ENCODE measurements at places on chromosomes 6 and 20.

DNA sequence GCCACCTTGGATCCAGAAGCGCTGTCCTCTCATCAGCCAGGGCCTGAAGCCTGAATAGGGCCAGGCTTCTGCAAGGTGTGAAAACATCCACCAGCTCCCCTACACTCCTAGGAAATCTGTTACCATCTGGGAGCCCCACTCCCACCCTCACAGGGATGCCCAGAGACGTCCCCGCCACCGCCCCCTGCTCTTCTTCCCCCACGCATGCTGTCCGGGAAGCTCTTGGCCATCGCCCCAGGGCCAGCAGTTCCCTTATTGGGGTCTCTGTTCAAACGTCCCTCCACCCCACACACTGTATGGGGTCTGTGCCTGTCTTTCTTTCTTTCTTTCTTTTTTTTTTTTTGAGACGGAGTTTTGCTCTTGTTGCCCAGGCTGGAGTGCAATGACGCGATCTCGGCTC lies 3.8 kb downstream of the RGS19 start:
- no peak for DNase-seq

GRCh38 chr6:109662192-109662591 lies 28.8 kb downstream of the AK9 start:
- DNase-seq: no peak

GRCh38 chr6:5004373-5005037 lies 668 bp upstream of the RPP40 start:
- no peak for DNase-seq

- DNase-seq: no peak
Measured at GRCh38 chr20:15033269-15033668, 695.9 kb upstream of the FLRT3 start.

DNA sequence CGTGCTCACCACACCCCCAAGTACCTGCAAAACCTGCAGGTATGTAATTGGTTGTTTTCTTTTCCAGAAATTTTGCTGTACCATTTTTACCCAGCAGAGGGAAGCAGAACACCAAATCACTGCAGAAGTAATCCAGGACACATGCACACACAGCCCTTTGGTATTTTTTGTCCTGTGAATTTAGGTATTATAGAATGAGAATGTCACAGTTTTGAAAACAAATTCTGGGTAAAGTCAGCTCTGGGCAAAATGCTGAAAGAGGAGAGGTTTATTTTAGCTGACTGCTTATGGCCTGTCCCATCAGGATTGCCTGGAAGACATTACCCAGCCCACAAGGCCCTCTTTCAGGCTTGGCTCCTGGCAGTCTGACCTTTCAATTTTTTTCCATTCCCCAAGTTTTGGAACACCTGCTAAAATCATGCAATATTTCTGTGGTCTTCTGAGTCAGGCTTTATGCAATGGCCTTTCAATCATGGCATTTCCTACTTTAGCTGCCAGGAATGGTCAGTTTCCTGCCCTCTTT lies 3.5 kb upstream of the EFHC1 start:
- DNase-seq: peak; percentile 71

GRCh38 chr6:20744911-20745557 lies 210.8 kb downstream of the CDKAL1 start:
- DNase-seq: peak; percentile 60

- no peak for DNase-seq
Measured at GRCh38 chr20:19205981-19206396, 6.5 kb upstream of the SLC24A3 start.

DNA sequence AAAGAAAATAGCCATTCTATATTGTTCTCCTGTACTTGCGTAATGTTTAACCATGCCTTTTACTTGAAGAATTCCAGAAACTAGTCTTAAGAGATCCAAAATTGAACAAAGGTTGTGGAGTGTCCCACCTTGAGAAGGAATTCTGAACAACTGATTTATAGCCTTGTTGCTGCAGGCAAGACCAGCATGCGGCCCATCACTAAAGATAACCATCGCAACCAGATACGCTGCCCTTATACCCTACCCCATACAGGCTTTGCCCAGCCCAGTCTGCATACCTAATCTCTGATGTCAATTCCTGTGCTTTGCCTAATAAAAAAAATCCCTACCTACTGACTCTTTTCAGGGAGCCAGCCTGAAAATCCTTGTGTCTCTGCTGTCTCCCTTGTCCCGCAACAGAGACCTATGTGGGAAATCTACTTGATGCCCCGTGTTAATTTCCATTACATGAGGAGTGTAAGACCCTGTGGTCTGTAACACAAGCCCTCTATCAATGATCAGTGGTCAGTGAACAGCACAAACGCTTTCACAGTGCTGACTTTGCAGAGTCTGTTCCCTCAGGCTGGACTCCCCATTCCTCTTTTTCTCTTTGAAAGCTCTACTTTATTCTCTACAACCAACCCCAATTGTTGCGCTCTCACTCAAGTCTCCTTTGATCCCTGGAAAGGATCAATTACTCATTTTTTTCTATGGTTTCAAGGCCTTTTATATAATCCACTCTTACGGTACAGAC lies 125.7 kb upstream of the BTBD3 start:
- DNase-seq: no peak

DNA sequence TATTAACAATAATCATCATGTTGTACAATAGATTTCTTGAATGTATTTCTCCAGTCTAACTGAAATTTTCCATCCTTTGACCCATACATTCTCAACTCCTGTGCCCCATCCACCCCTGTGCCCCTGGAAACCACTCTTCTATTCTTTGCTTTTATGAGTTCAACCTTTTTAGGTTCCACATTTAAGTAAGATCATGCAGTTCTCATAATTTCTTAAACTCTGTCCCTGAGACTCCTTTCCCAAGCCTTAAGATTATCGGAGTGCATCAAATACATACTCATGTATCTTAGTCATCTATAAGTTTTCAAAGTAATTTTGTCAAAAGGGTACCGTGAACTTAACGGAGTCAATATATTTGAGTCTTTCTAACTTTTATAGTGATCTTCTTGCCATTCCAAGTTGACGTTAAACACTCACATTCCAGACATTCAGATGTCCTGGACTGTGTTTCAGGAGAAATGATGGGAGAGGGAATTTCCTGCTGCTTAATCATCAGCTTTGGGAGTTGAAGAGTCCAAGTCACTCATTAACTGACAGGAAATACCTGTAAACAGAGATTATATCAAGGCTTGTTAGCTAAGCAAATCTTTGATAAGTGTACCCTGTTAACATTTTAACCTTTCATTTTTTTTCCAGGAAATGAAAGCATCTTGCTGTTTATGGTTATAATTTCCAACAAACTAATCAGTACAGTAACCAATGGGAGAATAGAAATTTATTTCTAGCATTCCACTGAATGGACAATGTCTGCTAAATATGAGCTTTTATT lies 73.3 kb downstream of the ADGRG6 start:
- DNase-seq: no peak

DNA sequence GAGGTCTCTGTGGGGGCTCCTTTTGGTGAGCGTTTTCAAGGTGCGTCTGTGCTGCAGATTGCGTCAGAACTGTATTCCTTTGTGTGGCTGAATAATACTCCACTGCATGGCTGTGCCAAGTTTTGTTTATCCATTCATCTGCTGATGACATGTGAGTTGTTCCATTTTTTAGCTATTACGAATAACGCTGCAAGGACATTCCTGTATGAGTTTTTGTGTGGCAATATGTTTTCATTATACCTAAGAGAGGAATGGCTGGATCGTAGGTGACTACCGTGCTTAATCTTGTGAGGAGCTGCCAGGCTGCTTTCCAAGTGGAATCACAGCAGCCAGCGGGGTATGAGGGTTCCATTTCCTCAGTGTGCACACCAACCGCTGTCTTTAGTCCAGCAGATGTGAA lies 1.1 kb upstream of the DACT2 start:
- DNase-seq: no peak

DNA sequence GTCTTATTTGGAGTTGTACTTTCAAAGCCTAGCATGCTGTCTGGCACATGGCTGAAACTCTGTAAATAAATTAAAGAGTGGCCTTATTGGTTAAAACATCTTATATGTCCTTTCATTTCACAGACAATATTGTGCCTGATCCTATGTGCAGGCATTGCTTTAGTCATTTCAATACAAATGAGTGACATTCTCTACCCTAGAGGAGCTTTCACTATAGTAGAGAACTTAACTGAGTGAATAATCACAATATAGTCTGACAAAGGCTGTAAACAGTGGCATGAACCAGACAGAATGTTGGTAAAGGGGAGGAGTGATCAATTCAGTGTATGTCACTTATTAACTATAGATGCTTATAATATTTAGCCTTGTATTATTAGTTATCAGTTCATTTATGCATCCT lies 481.8 kb downstream of the TFAP2B start:
- DNase-seq: no peak

GRCh38 chr6:151753581-151753980 lies 53.9 kb upstream of the ESR1 start:
- DNase-seq: no peak

DNA sequence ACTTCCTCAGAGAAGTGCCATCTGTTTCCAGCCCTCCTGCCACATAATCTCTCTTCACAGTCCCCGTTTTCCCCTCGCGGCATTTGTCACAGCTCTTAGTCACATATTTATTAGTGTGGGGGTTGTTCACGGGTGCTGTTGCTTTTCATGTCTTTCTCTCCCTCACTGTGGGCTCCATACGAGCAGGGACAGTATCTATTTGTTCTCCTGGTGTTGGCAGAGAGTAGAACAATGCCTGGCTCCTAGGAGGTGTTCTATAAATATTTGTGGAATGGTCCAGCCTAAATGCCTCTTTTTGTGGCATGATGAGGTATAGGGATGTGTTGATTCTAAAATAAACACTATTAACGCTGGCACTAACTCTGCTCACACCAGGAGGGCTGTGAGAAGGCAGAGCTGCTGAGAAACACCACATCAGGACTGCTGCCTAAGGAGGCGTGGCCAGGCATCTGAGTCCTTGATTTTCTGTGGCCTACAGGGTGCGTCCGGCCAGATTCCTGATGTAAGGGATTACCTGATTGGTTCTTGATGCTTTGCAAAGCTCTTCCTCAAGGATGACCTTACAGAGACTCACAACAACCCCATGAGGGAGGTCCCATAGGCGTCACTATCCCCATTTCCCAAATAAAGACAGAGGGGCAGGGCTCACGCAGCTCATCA lies 219.8 kb upstream of the ARID1B start:
- DNase-seq: no peak

- no peak for DNase-seq
Measured at GRCh38 chr6:93318121-93318520, 101.2 kb downstream of the EPHA7 start.

DNA sequence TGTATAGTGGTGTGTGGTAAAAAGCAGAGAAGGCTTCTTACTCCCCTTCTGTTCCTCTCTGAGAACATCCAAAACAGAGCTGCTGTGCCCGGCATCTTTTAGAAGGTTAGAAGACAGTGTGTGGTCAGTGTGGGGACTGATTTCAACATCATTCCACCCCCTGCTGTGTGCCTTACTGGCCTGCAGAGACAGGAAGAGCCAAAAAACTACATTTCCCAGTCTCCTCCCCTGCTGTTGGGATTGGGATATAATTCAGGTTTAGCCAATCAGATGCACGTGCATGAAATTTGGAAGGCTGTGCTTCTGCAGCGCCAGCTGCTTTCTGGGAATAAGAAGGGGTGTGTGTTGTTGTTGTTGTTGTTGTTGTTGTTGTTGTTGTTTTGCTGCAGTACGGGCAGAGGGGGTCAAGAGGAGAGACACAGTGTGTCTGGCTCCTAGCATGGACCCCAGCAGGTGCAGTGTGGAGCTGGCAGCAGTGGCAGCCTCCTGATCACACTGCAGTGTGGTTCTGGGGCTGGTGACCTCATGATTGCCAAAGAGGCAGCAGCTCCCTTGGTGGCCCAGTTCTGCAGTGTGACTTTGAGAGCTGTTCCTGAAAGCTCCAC lies 74.7 kb downstream of the MRPL14 start:
- DNase-seq: no peak

GRCh38 chr6:160419488-160419887 lies 71.3 kb downstream of the SLC22A3 start:
- DNase-seq: no peak

DNA sequence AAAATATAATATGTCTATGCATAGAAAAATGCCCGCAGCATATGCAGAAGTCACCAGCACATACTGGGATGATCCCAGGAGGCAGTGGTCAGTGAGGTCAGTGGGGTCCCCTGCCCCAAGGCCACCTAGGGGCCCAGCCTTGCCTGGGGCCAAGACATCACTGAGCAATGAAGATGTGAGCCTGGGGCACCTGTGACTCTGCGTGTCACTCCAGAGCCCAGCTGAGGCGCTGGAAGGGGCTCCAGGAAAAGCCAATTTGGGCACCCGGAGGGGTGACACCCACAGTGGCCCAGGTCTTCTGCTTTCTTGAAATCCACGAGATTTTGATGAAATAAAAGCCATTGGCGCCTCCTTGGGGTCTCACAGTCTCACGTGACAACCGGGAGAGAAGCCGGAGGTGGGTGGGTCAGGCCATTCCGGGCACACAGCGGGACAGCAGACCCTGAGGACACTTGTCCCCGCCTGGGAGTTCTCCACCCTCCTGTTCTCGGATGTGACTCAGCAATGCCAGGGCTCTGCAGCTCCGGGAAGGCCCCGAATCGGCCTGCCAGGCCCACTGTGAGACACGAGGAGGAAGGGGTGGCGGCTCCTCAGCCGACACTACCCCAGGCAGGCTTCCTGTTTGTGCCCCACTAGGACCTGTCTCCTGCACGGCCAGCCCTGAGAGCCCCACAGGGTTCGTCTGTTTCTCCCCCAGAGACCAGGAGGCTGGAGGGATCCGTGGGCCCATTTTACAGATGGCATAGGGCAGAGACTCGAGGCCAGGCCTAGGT lies 24.4 kb upstream of the SLCO4A1 start:
- DNase-seq: no peak

DNA sequence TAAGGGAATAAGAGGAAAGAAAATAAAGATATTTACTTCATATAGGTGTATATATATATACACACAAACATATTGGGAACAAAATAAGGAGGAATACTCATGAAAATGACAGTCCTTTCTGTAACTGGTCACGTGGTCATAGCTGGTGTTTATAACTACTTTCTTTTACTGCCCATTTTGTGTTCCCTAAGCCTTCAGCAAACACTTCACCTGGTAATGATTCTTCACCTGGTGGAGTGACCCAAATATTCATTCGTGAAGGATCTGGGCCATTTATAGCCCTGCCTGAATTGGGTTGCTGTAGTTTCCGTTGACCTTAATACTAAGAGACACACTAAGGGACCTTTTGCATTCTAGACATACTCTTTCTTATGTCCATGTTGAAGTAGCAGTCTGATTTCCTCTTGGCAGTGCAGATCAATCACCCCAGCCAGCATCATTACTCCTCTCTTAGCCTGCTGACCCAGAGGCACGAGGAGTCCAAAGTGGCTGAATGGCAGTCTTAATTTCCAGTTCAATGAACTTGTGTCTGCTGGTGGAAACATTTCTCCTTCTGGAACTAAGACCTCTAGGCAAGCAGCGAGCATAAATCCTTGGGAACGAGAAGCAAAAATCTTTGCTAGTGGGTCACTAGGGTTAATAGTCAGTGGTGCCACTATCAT lies 39.9 kb upstream of the IYD start:
- no peak for DNase-seq

GRCh38 chr6:100730001-100730980 lies 150.8 kb downstream of the ASCC3 start:
- no peak for DNase-seq

GRCh38 chr6:11389977-11390376 lies 147.6 kb upstream of the TMEM170B start:
- DNase-seq: no peak
